ENCODE measurements at places on chromosomes 3 and 15.

DNA sequence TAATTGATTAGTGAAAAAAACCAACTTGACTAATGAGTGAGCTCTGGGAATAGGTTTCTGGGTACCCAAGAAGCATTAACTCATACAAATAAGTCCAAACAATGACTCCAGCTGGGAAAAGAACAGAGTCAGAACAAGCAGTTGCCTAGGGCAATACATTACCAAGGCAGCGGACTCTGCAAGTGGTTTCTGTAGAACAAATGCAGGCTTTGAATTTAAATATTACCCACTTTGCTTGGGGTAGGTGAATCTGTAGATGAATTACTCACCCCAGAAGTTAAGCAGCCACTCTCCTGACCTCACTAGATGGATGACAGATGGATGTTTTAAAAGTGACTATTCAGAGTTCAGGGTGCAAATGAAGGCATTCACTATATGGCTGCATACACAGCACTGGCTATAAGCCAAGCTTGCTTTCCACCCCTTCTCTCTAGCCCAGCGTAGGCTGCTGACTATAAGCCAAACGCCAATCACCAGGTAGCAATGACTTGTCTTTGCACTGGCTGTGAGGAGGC lies 73.1 kb upstream of the BHLHE40 start:
- DNase-seq, result peak; percentile 87

- DNase-seq, result no peak
These were observed 186.8 kb downstream of the THSD4 start for GRCh38 chr15:71301958-71302621.

- no peak for DNase-seq
These were observed 207.2 kb downstream of the TBC1D5 start for GRCh38 chr3:17535274-17535673.

GRCh38 chr15:67109141-67110034 lies 44.0 kb downstream of the SMAD3 start:
- DNase-seq, result peak; percentile 99

- DNase-seq, result no peak
These were observed 4.3 kb downstream of the SLC51A start for GRCh38 chr3:196220587-196220986.

- DNase-seq, result peak; percentile 47
These were observed 16.1 kb downstream of the POU1F1 start for GRCh38 chr3:87260270-87260669.

DNA sequence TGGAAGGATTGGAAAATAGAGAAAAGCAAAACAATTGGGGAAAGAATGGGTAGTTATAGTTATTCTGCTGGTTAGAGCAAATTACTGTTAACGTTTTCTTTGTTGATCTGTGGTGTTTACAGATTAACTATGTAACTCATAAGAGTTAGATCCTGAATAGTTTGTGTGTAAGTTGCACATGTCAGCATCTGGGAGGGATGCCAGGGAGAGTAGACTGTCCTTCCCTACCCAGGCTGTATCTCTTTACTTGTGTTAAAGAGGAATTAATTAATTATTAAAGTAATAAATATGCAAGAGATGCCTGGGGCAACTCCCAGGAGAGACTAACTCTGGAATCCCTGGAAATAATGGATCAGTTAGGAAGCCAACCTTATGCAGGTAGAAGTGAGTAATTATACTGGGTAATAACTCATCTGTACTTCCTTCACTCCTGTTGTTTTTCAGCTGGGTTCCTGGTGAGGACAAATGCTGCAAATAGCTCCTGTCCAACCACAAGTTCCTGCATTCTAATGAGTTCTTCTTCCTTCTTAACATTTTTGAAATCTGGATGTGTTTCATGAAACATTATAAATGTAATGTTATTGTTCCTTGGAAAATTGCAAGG lies 18.9 kb downstream of the GHRL start:
- DNase-seq, result peak; percentile 38

- DNase-seq, result no peak
These were observed 1.5 kb downstream of the CMTM6 start for GRCh38 chr3:32500880-32501782.

DNA sequence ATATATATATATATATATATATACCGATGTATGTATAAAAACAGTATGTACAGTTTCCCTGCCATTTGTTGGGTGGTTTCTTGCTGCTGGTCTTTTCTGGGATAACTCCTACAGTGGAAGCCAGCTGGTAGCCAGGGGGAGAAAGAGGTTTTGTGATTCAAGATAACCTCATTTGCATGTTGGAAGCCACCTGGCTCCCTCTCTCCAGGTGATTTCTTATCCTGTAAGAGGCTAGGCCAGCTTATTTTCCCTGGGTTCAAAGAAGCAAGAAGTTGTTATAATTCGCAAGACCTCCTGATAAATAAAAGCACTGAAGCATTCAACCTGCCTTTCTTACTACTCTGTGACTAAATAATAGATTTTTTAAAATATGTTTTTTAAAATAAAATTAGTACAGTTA lies 443.3 kb downstream of the VGLL3 start:
- DNase-seq, result no peak

GRCh38 chr3:39294446-39295183 lies 14.8 kb upstream of the CX3CR1 start:
- no peak for DNase-seq

GRCh38 chr3:27923349-27924068 lies 201.4 kb upstream of the EOMES start:
- DNase-seq, result no peak
